Ascending aorta (tissue), 2 donors: ENCODE measurements at places on chromosomes 7 and 10.
A peak's percentile ranks its signal among the peaks of the same experiment; 100 is the strongest.

- no peak for DNase-seq
Observed at GRCh38 chr7:41830271-41830670, 127.4 kb upstream of the INHBA start.

- no peak for DNase-seq
Observed at GRCh38 chr10:1057106-1057657, 997 bp downstream of the WDR37 start.

DNA sequence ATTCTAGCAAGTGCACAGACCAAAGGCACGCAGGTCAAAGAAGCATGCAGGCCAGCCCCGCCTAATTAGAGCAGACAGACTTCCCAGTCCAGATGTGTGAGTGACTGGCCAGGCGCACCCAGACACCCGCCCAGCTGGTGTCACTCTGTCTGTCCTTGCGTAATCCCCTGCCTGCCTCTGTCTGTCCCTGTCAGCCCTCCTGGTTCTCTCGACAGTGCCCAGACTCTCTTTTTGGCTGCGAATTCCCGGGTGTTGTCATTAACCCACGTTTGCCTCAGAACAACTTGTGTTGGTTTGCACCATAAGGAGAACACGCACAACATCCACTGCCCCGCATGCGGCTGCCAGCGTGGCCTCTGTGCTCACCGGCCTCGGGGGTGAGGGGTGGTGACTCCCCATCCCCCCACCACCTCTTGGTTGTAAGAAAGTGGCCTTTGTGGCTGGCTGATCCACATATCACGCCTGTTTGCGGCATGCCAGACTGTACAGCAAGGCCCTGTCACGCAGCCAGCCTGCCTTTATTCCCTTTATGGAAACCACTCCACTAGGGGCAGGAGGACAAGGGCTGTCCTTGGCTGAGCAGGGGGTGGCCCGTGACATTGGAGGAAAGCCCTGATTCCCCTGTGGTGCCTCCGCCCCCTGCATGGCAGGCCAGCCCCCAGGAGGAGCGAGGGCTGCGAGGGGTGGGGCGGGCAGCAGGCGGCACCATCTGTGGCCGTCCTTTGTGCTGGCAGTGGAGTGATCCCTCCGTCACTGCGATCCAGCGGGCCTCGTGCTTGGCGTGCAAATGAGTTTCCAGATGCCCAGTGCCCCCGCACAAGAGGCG lies 72.8 kb upstream of the PPIF start:
- peak; percentile 63 for DNase-seq

GRCh38 chr7:42198974-42199668 lies 37.9 kb downstream of the GLI3 start:
- no peak for DNase-seq

GRCh38 chr7:42403831-42404230 lies 166.8 kb upstream of the GLI3 start:
- DNase-seq = no peak

GRCh38 chr7:12358694-12359093 lies 45.0 kb downstream of the VWDE start:
- DNase-seq = no peak

DNA sequence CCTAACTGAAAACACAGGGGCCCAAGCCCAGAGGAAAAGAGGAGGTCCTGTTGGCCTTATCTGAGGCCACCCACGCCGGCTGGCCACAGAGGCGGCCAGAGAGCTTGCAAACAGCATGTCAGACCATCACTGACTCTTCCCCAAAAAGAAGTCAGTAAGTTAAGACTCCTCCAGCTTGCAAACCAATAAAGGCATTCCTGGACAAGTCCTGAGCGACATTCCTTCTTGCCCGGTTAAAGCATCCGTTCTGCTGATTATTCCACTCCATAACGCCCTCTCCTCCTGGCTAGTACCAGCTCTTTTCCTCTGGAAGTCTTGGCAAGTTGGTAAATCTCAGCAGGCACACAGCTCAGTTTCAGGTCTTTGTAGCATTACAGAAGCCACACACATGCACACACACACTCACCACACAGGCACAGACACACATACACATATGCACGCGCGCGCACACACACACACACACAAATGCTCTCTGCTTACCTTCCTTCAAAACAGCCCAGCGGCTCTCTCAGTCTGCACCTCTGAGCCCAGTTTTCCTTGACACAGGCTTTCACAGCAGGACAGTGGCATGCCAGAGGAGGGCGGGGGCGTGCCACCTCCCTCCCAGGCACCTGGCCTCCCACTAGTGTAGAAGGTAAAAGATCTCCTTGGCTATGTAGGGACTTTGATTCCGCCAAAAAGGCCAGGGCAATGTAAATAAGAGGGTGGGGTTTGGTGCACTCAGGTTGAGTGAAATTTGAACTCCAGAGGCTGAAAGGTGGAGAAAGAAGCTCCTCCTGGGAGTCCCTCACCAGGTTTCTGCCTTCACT lies 201.4 kb downstream of the TNS3 start:
- DNase-seq = no peak

- DNase-seq = no peak
Observed at GRCh38 chr10:116015583-116016333, 257.2 kb downstream of the GFRA1 start.

DNA sequence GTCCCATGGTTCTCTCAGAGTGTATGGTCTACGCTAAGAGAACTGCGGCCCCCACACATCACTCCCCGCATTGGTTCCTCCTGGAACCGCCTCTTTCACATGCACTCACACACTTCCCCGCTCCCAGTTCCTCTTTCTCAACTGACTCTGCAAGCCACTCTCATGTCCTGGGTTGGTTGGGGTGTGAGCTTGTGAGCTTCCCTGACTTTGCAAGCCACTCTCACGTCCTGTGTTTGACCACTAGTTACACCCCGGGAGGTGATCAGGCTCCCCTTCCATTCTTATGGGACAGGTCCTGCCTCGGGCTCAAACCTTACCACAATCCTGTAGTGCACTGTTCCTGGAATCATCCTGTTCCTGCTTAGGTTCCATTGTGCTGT lies 105.0 kb downstream of the TRIM24 start:
- no peak for DNase-seq

GRCh38 chr7:42292991-42293521 lies 56.0 kb upstream of the GLI3 start:
- no peak for DNase-seq

DNA sequence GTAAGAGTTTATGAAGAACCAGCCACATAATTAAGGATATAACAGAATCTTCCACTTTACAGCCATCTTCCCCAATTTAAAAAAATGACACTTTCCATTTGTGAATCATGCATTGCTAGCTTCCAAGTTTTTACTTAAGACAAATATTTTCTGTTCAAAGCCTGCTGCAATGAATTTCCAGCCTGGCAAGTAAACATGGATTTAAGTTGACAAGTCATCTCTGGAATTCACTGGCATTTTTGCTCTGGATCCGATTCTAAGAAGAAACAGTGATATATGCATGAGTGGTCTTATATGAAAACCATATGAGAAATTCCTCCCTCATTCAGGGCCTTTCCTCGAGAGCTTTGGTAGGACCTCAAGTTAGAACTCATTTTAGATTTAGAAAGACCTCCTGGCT lies 116.1 kb upstream of the CDCA7L start:
- DNase-seq = no peak

- no peak for DNase-seq
Observed at GRCh38 chr10:56844978-56845529, 484.0 kb upstream of the ZWINT start.

DNA sequence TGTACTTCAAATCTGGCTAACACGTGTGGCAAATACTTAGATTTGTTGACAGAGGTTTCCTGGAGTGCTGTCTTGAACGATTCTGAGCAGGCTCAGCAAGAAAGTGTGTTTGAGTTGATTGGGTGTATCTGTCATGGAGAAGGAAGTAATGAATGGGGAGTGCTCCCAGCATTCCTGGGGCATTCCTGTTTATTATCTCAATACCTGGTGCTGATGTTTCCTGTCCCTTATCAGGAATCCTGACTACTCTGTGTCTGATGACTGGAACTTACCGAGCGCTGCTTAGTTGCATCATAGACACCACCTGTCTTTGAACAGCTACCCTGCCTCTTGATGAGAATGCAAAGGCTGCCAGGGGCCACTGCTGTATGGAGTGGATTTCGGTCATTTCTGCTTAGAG lies 41.0 kb upstream of the TMEM248 start:
- DNase-seq = no peak

DNA sequence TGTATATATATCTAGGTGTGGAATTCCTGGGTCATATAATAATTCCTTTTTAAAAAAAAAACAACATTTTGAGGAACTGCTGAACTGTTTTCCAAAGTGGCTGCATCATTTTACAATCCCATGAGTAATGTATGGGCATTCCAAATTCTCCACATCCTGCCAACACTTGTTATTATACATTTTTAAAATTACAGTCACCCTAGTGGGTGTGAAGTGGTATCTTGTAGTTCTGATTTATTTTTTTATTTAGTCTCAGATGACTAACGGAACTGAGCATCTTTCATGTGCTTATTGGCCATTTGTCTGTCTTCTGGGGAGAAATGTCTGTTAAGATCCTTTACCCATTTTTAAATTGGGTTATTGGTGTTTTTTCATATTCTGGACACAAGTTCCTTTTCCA lies 12.0 kb upstream of the KLHL7 start:
- no peak for DNase-seq

DNA sequence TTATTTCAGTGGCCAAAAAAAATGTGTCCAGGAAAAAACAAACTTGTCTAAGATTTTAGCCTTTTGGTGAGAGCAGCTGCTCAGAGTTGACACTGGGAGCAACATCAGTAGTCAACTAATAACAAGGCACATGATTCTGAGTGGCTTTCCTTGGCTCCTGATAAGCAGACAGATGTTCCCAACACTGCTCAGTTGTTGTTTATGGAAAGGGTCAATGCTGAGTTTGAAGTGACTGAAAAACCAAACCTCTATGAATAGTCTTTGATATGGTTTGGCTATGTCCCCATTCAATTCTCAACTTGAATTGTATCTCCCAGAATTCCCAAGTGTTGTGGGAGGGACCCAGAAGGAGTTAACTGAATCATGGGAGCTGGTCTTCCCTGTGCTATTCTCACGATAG lies 12.3 kb downstream of the DYDC1 start:
- DNase-seq = no peak

GRCh38 chr7:101390901-101391301 lies 28.2 kb downstream of the COL26A1 start:
- DNase-seq = no peak

DNA sequence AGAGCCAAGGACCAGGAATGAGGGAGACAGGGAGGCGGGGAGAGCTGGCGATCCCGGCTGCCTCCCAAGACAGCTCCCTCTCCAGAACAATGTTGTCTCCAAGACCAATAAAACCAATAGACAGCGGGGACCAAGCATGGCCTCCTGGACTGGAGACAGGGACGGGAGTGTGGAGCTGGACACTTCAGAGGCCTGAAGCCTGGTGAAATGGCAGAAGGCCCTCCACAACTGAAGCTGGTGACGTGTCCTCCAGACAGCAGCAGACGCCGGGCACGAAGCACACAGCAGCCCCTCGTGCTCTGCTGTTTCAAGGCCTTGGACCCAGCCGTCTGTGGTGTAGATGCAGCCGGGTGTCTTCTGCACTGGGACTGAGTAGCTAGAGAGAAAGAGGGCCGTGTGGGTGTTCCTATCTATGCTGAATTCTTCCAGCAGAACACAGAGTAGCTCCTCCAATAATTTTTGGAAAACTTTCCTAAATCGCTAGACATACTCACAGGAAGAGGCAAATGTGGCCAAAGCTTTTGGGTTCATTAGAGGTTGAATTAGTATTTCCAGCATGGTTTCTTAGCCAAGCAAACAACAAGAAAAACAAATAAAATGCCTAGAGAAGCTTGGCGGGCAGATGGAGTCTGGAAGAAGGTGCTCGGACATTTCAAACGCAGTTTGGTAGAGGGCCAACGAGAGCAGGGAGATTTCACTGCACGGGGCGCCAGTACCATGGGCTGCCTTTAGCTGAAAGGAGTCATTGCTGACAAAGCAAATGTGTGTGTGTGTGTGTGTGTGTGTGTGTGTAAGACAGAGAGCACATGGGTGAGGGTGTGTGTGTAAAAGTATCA lies 570.4 kb downstream of the TCERG1L start:
- no peak for DNase-seq

DNA sequence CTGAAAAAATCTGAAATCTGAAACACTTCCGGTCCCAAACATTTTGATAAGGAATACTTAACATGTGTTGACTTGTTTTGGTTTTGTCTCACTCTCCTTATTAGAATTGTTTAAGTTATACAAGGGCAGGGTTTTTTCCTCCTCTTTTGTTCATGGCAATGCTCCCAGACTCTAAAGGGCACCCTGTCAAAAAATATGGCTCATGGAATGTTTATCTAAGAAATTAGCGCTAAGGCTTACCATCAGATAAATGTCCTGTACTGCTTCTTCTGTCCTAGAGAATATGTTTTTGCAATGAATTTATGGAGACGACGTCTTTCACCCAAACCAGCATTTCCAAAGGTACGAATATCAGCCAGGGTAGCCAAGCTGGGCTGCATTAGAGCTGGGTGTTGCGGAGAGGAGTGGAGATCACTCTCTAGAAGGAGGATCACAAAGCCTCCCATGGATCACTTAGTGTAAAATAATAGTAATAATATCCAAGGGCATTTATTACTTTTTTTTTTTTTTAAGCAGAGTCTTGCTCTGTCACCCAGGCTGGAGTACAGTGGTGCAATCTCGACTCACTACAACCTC lies 46.8 kb downstream of the ERLIN1 start:
- DNase-seq = no peak

DNA sequence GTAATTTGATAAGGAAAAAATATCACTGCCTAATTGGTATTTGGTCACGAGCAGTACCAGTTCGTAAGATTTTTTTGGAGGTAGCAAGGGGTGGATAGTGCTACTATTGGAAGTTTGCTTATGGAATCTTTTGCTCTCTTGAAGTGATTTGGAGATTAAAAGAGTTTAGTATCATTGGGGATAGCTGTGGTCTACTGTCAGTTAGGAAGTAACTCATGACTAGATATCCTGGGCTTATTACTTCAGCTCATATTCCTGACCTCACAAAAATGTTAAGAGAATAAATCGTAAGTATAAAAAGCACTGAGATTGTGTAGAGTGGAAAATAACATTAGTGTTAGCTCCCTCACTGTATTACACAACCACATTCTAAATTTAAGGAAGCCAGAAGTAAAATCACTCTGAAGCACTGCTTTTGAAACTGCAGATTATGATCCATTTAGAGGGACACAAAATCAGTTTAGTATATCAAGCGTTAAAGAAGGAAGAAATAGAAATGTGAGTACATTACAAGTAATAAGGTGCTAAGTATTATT lies 22.6 kb downstream of the SGPL1 start:
- no peak for DNase-seq

DNA sequence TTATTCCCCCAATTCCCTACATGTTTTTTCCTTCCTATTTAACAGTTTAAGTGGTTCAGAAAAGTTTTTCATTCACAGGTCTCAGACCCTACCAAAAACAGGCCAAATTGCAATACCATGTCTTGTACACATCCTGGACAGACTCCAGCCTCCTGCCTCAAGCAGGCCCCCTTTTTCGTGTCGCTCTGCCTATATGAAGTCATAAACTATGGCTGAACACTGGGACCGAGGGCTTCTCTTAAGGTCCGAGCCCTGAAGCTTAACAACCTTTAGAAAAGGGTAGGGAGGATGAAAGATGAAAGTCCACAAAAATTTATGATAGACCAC lies 1.4 kb downstream of the FBXW4 start:
- peak; percentile 63 for DNase-seq

- DNase-seq = no peak
Observed at GRCh38 chr7:128263420-128263819, 22.3 kb downstream of the LEP start.
